ENCODE measurements at places on chromosomes 4 and X.

DNA sequence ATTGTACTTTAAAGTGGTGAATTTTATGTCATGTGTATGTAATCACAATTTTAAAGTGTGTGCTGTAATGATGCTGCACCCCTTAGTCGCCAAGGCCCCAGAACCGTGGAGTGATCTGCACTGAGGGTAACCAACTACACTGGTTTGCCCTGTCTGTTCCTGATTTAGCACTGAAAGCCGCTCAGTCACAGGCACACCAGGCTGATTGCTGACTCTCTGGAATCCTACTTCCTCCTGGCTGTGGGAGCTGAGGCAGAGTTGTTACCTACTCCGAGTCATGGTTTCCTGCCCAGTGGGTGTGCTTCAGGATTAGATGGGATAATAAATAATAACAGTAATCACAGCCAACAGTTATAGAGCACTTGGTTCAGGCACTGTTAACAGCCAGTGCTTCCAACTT lies 645.4 kb downstream of the BCOR start:
- DNase-seq: no peak

GRCh38 chrX:3256868-3257267 lies 89.6 kb downstream of the MXRA5 start:
- DNase-seq: no peak

DNA sequence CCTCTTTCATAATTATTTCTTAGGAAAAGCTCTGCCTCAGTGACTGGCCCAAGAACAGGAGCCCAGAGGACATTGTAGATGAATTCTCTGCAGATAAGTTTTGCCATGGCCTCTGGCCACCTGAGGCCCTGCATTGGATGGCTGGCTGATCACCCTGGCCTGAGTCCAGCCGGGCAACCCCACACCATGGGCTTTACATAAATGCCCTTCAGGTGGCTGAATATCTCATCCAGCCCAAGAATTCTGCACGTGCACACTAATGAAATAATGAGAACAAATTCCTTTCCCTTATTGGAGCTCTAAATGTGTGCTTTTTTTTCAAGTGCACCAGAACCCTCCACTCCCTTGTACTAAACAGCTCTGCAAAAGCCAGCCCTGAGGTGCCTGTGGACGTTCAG lies 65.7 kb downstream of the IRF2 start:
- no peak for DNase-seq

DNA sequence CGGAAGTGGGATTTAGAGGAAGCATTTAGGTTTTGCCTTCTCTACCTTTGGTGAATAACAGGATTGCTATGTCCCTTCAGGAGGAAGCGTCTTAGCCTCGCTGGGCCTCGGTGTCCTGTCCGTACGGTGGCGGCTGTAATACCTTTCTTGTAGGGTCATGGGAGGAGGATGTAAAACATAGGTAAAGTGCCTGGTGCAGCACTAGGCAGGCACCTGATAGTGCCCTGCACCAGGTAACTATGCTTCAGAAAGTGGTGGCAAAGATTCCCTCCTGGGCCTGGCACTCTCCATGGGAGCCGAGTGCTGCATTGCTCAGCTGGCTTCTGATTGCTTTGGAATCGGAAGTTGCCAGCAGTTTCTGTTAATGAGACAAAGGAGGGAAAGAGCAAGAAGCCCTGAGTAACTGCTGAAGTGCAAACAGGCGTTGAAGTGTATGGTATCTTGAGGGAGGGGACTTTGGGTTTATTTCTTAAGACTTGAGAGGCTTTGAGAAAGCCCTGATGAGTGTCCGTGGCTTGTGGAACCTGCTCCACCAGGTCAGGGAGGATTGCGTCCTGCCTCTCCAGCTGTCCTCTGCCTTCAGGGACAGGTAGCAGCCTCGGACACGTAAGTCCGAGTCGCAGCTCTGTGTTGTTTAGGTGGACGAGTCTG lies 45.8 kb downstream of the TBC1D14 start:
- DNase-seq: no peak

GRCh38 chr4:150256841-150257730 lies 178.8 kb downstream of the DCLK2 start:
- DNase-seq: no peak

DNA sequence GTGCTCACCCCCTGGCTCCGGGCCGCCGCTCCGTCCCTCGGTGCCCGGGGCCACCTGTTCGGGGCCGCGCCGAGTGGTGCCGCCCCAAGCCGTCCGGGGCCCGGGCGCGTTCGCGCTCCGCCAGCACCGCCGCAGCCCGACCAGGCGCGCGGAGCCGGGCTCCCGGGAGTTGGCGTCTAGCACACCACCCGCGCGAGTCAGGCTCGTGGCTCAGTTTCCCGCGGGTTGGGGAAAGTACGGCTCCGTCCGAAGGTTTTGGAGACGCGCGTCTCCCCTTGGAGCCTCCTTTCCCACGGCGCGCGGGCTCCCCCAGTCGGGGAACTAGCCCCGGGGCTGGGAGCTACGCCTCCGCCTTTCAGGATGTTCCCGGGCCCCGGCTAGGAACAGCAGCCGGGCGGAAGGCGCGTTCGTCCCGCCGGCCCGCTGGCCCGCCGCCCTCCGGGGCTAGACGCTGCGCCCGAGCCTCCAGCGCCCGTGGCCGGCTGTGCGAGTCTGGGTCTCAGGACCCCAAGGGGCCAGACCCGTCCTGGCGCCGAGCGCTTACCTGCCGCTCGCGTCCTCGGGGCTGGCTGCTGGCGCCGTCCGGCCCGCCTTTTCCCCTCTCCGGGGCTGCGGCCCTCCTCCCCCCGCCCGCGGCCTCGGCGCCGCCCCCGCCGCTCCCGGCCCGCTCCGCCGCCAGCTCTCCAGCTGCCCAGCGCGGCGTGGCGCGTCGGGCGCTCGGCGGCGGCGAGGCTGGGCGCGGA lies at the start of gene ADGRG2:
ADGRG2 (minus strand) TSS at position 571 of the 743 bp plus-strand sequence. CDS start 53,634 bp downstream, outside the sequence.
- DNase-seq: no peak

All from GM10248 (cell line).